Stimulated activated CD8-positive, alpha-beta memory T cell treated with anti-CD3 and anti-CD28 coated beads, Interleukin-2, amount 100 ng/mL, for 1 hour (primary cell): ENCODE measurements at places on chromosomes 6 and 20.
A peak's percentile ranks its signal among the peaks of the same experiment; 100 is the strongest.

DNA sequence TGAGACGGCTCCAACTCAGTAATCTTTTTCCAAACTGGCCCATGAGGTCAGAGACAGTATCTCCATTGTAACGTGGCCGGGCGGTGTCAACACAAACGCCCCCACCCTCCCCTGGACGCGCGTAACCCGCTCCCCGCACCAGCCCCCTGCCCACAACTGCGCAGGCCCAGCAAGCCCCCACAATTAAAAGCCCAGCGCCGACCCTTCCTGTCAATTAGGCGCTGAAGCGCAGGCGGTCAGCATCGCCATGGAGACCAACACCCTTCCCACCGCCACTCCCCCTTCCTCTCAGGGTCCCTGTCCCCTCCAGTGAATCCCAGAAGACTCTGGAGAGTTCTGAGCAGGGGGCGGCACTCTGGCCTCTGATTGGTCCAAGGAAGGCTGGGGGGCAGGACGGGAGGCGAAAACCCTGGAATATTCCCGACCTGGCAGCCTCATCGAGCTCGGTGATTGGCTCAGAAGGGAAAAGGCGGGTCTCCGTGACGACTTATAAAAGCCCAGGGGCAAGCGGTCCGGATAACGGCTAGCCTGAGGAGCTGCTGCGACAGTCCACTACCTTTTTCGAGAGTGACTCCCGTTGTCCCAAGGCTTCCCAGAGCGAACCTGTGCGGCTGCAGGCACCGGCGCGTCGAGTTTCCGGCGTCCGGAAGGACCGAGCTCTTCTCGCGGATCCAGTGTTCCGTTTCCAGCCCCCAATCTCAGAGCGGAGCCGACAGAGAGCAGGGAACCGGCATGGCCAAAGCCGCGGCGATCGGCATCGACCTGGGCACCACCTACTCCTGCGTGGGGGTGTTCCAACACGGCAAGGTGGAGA, at the start of the genes HSPA1A and HSPA1L:
Gene HSPA1A, plus strand, starts transcription at position 519 of the 814 bp plus-strand sequence. Its CDS starts 214 bp downstream, at position 733.
Gene HSPA1L, minus strand, starts transcription at position 259 of the 814 bp plus-strand sequence. CDS start 3,311 bp downstream, outside the sequence.
- peak; percentile 53 for DNase-seq

DNA sequence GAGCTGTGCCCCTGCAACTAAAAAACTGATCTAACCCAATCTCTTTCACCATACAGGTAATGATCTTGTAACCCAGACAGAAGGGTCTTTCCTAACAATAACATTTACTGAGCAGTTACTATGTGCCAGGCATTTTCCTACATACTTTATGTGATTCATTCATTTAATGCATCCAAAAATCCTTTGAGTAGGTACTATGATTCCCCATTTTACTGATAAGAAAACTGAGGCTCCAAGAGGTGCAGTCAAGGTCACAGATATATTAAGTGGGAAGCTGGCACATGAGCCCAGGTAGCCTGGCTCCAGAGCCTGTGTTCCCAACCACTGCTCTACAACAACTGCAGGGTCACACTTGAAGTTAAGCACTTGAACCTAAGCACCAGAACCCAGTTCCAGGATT, 87.6 kb downstream of the NCR2 start:
- no peak for DNase-seq

GRCh38 chr6:163284151-163284550, 130.4 kb upstream of the QKI start:
- no peak for DNase-seq

DNA sequence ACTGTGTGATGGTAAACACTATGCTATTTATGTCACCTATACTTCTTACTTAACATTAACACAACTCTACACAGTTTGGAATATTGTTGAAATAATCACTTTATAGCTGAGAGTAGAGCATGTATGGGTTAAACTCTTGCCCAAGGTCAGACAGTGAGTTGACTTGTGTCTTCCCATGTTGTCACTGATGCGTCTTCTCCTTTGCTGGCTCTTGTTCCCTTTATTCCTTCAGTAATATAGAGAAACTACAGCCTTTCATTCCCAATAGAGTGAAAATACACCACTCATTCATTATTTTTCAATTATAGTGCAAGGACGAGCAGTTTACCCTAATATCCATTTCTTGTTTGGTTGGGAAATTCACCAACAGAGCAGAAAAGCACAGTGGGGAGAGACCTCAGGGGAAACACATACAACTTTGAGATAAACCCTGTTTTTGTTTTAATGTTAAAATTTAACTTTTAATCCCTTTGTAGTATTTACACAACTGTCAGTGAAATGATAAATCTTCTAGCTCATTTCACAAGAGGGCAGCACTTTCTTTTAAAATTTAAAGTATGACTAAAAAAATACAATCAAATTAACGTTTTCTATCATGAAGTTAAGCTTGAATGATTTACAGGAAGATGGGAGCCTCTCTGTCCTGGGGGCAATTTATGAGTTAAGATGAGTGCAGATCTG, 363.0 kb downstream of the UTRN start:
- DNase-seq = no peak
